ENCODE measurements at places on chromosomes 3 and 15.
A peak's percentile ranks its signal among the peaks of the same experiment; 100 is the strongest.

DNA sequence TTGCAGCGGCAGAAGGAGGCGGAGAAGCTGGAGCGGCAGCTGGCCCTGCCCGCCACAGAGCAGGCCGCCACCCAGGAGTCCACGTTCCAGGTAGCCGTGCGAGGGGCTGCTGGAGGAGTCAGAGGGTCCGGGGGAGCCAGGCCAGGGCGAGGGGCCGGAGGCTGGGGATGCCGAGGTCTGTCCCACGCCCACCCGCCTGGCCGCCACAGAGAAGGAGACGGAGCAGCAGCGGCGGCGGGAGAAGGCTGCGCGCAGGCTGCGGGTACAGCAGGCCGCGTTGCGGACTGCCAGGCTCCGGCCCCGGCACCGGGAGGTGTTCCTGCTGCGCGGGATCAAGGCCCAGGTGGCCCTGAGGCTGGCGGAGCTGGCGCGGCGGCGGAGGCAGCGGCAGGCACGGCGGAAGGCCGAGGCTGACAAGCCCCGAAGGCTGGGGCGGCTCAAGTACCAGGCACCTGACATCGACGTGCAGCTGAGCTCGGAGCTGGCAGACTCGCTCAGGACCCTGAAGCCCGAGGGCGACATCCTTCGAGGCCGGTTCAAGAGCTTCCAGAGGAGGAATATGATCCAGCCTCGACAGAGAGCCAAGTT is 625.0 kb downstream of the MCTP2 start:
- no peak for DNase-seq

GRCh38 chr15:67953299-67953698 is 100.8 kb upstream of the PIAS1 start:
- no peak for DNase-seq

DNA sequence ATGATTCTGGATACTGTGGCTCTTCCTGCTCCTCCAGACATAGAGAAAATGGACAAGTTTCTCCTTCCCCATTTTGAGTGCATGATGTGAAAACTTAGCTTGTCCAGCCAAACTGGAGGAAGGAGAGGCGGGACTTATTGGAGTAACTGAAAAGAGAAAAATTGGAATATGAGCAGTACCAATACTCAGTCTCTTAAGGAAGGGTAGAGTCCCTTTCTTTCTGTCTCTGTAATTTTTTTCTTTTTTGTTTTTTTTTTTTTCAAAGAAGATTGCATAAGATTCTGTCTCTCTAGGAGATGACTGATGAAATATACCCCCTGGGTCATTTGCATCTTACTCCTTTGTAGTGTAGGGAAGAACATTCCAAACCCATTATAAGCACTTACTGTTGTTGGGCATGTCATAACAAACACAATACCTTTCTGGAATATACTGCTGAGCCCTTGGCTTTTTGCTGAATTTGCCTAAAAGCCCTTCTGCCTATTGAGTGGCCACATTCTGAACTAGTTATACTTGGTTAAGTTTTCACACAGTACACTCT is 498.1 kb upstream of the TPRG1 start:
- DNase-seq: peak; percentile 89

GRCh38 chr3:188571531-188572095 is 417.7 kb downstream of the LPP start:
- DNase-seq: no peak

GRCh38 chr3:172675441-172676193 is 35.2 kb downstream of the NCEH1 start:
- DNase-seq: peak; percentile 76

DNA sequence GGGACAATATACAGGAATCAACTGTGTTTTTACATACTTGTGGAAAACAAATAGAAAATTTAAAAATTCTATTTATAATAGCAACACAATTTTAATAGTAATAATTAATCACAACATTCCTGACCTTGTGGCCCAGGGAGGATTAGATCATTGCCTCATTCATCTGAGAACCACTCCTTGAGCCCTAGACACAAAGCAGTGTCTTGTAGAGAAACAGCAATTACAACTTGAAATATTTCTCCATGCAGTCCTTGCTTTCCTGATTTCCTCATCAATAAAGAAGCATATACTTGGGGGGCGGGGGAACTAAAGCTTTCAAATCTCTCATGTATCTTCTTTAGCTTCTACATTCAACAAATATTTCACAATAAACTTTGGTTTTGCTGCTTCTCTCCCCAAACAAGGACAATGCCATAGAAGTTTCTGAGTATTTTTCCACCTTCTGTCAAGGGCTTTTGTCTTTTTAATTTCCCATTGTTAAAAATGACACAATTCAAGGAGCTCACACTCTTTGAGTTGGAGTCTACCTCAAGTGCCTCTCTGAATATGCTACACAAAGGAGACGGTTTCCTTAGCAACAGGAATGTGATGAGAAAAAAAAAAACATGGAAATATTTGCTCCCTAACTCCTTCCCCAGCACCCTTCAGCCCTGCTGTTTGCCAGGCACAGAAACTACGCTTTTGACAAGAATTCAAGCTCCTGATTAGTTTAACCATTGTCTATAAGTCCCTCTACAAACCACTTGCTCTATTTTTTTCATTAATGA is 118.8 kb downstream of the ARPP21 start:
- DNase-seq: no peak

DNA sequence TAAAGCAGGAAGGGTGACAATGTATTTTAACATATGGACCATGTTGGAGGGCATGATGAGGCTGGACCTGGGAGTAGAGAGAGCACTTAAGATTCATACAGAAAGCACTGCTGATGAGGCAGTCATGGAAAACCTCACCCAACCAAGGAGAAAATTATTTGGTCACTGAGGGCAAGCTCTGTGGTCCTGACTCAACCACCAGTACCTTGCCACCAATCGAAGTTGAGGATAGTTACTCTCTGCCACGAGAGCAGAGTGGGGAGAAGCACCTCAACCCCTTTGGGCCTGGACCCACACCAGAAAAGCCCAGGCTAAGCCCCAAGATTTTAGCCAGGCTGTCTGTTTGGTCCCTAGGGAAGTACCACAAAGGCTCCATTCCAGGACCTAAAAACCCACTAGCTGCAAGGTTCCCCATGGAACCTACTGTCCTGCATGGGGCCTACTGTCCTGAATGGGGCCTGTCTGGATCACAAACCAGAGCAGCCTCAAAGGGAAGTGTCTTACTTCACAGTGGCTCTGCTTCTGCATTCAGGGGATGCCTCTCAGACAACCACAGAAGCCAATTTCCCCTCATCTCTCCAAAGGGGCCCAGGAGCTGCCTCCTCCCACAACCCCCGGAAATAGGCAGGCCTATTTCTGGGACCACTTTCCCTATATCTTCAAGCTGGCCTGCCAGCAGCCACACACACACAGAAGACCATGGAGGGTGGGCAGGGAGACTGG is 4.2 kb downstream of the CCDC71 start:
- no peak for DNase-seq

DNA sequence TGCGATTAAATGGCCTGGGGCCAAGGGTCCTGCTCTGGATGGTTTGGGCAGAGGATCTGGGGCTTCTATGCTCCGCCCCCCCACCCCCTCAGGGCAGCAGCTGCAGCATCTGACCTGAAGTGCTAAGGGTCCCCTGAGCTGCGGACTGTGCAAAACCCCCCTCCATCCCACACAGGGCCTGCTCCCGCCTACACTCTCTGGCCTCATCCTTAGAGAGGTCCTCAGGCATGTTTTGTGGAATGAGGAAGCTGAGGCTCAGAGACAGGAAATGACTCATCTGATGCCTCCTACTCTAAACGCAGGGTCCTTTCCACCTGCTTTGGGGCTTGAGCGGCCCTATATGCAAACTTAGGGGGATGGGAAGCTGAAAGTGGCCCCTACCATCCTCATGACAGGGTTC is 59.5 kb upstream of the CTSH start:
- peak; percentile 79 for DNase-seq

GRCh38 chr3:66276705-66277274 is 56.0 kb downstream of the SLC25A26 start:
- peak; percentile 71 for DNase-seq

GRCh38 chr3:134485075-134485717 is 589 bp downstream of the ANAPC13 start:
- DNase-seq: peak; percentile 27

- no peak for DNase-seq
Observed at GRCh38 chr3:150130404-150131100, 159.9 kb upstream of the PFN2 start.

GRCh38 chr3:113560831-113561623 is 28.7 kb downstream of the SIDT1 start:
- DNase-seq: peak; percentile 41

GRCh38 chr3:34929036-34929435 is 710.3 kb upstream of the ARPP21 start:
- DNase-seq: no peak

- DNase-seq: peak; percentile 11
Observed at GRCh38 chr15:22786868-22787698, 639 bp downstream of the NIPA1 start.

GRCh38 chr15:64379216-64379960 is 1.9 kb downstream of the PCLAF start:
- no peak for DNase-seq

GRCh38 chr15:91541286-91541685 is 312.2 kb upstream of the SLCO3A1 start:
- no peak for DNase-seq

DNA sequence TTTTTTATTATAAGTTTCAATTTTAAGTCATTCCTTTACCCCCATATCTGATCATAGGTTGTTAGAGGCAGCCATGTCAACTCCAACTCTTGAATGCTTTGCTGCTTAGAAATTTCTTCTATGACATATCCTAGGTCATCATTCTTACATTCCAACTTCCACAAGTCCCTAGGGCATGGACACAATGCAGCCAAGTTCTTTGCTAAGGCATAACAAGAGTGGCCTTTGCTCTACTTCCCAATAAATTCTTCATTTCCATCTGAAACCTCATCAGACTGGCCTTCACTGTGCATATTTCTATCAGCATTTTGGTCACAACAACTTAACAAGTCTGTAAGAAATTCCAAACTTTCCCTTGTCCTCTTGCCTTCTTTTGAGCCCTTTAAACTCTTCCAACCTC is 28.5 kb downstream of the TRIM42 start:
- no peak for DNase-seq

DNA sequence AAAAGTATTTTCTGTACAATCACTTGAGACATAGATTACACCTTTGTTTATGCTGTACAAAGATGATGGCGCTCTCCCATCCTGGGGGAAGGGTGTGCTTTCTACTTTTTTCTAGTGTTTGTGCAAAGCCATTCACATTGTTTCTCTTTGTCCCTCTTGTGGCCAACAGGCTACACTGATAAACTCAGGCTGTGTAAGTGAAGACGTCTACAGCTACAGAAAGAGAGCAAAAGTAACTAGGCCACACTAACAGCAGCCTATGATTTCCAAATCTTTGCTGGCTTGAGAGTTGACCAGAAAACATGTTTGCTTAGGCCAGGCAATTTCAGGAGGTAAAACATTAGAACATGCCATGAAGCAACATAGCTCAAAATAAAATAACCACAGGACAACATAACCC is 75.1 kb downstream of the FOXB1 start:
- DNase-seq: peak; percentile 27

GRCh38 chr3:59161048-59161447 is 111.2 kb upstream of the CFAP20DC start:
- no peak for DNase-seq

DNA sequence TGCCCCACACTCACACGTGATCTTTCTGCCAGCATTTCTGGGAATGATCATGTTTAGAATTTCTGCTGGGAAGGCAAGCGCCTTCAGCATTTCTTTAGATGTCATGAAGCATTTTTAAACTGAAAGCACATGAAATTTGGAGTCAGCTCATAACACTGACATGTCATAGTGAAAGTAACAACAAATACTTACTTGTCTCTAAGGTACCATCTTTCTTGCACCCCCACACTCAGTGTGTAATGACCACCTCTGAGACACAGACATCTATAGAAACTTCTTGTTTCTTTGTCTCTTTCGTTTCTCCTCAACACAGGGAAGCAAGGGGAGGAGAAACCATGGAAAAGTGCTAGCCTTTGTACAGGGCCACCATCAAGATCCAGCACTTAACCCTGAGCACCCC is 171.7 kb downstream of the RORA start:
- no peak for DNase-seq

DNA sequence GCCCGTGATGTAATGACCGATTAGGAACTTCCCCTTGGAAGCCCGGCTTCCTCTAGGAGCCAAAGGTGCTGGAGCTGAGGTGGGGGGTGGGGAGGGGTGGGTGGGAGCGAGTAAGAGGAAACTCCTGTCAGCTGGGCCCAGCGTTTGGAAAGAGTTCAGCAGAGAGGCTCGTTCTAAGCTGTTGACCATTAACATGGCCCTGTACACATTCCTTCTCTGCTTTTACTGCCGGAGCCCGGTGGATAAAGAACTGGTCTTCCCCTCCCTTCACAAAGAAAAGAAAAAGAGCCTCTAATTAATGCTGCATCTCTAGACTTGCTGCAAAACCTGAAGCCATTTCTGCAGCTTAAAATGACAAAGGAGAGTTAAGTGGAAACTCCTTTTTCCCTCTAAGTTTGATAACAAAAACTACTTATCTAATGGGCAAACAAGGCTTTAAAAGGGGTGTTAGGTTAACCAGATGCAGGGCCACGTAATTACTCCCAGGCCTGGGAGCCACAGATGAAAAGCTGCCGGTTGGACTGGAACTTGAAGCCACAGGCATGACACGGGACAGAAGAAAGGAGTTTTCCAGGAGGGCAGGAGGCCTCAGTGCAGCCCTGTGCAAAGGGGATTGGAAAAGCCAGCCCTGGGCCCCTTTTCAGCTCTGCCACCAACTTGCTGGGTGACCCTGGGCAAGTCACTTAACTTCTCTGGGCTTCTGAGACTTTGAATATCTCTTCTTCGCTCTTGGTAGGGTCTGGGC is 71.3 kb downstream of the SMAD6 start:
- no peak for DNase-seq

GRCh38 chr15:101145362-101145761 is 106.5 kb downstream of the CHSY1 start:
- DNase-seq: peak; percentile 30

GRCh38 chr3:168330983-168331382 is 235.3 kb upstream of the GOLIM4 start:
- DNase-seq: no peak

- DNase-seq: no peak
Observed at GRCh38 chr15:60729850-60730458, 251.0 kb upstream of the ICE2 start.

DNA sequence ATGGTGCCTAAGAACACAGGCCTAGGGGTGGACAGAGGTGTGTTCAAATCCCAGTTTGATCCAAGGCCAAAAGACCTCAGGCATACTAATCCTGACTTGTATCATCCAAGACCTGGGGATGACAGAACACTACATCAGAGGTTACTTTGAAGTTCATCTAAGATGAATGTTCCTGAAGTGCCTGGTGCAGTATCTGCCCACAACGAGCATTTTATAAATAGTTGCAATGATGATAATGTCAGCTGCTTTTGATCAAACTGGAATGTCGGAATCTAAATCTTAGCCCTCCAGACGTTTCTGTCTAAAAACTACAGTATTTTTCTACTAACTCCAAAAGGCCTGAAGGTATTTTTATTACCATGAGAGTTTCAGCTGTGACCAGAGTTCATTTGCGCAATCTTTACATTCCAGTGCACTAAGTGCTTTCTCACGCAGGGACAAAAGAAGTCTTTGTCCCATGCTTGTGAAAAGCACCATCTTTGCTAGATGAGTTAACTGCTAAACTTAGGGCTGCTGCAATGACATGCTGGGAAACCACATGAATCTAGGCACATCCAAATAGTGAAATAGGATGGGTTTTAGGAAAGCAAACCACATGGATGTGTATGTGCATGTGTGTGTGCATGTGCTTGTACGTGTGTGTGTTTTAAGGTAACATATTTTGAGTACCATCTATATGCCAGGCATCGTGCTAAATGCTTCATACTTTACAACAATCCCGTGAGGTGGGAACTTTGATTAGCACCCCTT is 18.1 kb downstream of the ANXA2 start:
- peak; percentile 91 for DNase-seq

- peak; percentile 67 for DNase-seq
Observed at GRCh38 chr3:9915254-9916141, 1.4 kb upstream of the IL17RC start.

GRCh38 chr3:61333192-61333961 is 82.1 kb upstream of the FHIT start:
- DNase-seq: no peak

All from HCEC 1CT (cell line).